ENCODE measurements at places on chromosomes 16 and 17.

DNA sequence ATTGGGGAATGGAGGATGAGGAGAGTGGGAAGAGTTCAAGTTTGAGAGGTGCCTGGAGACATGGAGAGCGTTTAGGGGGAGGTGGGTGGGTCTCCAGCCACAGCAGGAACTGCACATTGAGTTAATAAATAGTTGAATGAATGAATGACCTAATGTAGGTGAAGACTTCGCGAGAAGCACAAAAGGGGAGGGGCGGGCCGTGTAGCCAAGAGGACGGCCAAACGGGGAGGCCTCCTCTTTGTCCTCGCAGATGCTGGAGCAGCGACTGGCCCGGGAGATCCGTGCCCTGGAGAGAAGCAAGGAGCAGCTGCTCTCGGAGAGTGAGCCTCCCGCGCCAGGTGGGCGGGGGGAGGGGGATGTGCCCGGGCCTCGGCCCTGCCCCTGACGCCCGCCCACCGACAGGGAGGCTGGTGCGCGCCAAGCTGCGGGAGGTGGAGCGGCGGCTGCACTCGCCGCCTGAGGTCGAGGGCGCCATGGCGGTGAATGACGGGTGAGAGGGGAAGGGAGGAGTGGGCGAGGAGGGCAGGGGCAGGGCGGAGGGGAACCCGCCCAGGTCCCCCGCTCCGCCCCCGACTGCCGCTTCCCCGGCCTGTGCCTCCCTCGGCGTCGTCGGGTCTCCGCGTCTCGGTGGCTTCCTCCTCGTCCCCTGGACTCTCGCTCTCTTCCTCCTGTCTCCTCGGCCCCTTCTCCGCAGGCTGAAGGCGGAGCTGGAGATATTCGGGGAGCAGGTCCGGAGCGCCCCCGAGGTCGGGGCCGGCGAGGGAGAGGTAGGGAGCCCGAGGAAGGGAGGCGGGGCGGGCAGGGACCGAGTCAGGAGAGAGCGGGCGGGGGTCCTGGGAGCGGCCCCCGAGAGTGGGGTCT lies 12.9 kb downstream of the SYCE1L start:
- no peak for DNase-seq

DNA sequence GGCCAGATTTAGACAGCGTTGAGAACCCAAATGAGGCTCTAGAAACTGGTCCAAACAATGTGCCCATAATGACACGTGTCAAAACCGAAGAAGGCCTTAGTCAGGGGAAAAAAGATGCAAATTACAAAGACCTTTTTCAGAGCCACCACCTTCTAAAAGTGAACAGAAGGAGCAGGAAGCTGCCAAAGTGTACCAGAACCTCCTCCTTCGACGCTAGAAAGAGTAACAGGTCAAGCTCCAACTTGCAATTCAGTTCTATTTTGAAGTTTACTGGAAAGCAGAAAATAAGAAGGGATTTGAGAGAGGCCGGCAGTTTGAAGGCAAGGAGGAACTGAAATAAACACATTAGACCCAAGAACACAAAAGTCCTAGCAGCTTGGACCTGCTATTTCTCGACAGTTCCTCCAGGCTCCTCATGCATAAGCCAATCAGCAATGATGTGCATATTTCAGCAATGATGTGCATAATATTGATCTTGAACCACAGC lies 61.8 kb downstream of the XYLT1 start:
- no peak for DNase-seq

DNA sequence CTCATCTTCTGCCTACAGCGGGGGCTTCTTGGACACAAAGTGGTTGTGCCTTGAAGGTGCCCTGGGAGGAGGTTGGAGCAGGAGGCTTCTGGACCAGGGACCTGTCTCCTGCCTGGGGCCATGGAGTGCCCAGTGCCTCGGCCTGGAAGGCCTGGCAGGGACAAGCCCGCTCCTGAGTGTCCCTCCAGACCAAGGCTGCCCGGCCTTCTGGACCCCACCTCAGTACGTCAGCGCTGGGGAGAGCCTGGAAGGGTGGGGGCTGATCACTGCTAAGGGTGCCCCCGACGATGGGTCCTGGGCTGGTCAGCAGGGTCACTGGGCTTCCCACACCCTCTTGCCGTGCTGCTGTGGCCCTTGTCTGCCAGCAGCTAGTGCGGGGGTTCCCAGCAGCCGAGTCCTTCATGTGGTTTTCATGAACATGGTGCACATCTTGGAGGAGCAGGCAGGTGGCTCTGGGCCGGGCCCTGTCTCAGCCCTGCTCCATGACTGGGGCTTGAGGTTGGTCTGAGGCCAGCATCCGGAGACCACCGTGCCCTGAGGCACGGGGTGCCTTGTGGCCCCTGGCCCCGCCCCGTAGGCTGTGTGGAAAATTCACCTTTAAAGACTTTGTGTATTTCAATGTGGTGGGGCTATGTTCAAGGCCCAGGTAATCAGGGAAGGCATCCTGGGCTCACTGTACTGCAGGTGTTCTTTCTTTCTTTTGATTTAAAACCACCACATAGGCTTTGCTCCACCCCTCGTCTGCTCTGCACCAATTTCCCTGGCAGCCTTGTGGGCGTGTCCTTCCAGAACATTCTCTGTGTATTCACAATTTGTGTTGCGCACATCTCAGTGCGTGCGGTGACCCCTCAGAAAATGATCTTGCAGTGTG lies 22.4 kb downstream of the MGRN1 start:
- DNase-seq, result no peak

DNA sequence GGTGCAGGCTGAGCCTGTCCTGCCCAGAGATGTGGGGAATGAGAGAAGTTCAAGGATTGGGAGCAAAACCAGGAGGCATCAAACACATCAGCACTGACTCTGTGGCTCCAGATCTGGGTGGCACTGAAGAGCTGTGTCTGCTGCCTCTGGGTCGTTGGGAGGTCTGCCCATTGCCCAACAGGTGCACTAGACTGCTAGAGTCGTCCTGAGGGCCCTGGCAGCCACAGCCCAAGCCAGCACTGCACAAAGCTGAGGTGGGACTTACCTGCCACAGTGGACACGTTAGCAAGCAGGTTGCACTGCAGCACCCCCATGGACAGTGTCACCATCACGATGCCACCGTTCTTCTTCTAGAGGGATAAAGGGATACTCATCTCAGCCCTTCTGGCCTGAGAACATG lies 3.3 kb downstream of the DPEP3 start:
- no peak for DNase-seq

DNA sequence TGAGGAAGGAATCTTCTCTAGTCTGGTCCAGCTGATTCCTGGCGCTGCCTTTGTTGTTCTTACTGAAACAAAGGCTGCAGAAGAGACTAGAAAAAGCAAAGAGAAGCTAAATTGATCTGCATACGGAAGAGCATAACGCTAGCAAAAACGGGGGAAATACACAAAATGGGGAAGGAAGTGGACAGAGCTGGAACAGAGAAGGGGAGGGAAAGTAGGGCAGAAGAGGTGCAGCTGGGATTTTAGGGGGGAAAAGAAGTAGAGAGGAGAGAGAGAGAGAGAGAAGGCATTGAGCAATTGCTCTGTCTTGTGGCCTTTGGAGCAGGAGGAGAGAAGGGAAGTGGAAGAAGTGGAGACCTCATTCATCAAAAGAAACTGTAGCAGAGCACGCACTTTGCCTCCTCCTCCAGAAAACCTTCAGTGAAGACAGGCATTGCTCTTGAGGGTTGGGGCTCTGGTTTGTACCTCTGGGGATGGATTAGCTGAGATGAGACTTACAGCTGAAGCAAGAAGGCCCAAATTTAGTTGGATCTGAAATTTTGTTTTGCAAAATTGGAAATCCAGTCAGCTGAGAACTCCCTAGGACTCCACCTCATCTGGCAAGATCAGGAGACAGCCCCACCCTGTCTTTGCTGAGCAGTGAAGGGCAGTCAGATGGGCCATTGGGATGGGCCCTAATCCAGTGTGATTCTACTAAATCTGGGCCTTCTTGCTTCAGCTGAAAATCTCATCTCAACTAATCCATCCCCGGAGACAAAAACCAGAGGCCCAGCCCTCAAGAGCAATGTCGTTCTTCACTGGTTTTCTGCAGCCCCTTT lies 55.8 kb downstream of the CDRT4 start:
- DNase-seq, result no peak

DNA sequence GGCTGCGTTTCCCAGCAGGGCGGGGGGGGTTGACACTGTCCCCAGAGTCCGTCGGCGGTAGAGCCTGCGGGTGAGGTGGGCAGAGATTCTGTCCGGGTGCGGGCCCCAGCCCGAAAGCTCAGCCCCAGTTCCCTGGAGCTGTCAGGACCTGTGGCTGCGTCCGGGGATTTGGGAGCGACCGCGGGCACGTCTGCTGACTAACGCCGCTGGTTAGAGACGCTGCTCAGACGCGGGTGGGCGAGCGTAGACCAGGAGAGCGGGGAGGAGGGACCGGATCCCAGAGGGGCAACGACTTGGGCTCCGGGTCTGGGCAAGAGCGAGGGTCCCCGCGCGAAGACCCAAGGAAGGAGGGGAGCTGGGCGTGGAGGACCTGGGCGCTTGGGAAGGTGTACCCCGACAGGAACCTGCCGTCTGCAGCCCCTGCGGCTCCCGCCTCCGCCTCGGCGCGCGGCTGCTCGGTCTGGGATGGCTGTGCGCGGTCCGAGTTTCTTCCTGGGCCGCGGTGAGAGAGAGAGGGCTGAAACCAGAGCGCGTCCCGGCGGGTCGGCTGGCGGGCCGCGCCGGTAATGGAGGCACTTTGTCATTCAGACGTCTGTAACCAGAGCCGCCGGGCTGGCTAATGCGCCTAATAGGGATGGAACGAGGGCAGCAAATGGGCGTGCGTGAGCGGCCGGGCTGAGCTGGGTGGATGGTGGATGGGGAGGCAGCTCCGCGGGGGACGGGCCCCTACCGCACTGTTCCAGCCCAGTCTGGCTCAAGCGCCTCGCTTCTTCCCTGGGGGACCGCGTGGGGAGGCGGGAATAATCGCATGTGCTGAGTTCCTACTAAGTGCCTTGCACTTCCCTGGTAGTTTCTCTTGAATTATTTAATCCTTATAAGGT lies 2.3 kb downstream of the NGFR start:
- no peak for DNase-seq
